ENCODE measurements at places on chromosomes 7 and 10. TPM values are rescaled to one million over a fixed set of nuclear protein-coding genes. Genes with fewer than 3 reads are reported as not detected.

DNA sequence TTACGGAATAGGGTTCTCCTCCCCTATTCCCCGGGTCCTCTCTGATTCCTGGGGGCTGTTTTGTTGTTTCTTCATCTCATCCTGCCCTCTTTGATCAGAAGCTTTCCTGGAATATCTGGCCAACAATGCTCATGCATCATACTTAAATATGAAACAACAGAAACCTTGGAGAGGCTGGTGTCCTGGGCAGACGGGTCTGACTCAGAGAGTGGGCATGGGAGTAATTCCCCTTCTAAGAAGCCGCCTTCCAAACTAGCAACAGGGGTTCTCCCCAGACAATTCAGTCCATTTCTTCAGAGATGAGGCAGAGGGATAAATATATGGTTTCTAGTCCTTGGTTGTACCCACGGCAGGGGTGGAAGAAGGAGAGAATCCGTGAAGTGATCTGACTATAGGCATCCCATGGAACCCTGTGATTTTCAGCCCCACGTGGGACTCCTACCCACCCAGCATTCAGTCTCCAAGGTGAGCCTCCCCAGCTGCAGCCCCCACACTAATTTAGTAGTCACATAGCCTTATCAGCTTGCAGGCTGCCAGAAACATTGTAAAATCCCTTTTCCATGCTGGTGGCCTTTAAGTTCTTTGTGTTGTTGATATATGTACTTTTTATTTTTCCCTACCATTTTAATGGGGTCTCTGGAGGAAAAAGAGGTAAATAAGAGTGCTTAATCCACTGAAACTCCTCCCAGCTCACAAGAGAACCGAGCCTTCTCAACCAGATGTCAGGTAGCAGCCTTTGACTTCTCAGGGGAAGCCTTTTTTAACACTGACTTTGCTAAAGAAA is 119.2 kb downstream of the SFMBT2 start:
- DNase-seq = no peak

DNA sequence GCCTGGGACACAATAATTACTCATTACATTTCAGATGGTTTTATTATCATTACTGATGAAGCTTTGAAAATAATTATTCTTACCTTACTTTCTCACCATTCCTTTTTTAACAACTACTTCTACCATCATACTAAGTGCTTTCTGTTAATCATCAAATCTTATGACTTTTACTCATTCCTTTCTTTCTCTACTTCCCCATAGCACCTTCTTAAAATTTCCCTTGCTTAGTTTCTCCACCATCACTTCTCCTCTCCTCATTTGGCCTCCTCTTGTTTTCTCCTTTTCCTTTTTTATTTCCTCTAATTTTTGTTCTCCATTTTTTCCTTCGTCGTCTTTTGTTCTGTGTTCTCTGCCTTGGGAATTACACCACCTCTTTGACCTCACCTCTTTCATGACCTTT is 303.2 kb upstream of the KAT6B start:
- DNase-seq = no peak

DNA sequence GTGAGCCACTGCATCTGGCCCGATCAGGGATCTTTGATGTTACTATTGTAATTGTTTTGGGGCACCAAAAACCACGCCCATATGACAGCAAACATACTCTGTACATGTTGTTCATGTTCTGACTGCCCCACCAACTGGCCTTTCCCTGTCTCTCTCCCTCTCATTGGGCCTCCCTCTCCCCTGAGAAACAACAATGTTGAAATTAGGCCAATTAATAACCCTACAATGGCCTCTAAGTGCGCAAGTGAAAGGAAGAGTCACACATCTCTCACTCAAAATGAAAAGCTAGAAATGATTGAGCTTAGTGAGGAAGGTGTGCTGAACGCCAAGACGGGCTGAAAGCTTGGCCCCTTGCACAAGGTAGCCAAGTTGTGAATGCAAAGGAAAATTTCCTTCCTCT is 50.3 kb upstream of the SDK1 start:
- DNase-seq = no peak

DNA sequence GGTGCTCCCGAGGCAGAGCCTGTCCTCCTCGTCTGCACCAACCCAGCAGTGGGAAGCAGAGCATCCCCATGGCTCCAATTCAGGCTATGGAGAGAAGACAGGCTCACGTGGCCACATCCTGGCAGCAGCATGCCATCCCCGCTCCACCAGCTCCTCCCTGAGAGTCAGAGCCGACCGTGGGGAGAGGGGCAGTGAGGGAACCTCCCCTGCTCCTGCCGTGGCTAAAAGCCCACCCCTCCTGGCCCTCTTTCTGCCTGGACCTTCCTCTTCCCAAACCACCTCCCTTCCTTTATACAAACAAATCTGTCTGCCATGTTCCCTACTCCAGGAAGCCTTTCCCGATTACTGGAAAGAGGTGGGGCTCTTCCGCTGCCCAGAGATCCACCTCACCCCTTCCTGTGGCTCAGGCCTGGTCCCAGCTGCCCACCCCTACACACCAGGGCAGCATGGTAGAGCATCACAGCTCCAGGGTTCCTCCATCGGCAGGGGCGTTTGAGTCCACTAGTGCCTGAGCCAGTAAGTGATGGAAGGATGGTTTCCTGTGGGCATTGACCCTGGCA is 10.8 kb upstream of the AQP1 start:
- no peak for DNase-seq

DNA sequence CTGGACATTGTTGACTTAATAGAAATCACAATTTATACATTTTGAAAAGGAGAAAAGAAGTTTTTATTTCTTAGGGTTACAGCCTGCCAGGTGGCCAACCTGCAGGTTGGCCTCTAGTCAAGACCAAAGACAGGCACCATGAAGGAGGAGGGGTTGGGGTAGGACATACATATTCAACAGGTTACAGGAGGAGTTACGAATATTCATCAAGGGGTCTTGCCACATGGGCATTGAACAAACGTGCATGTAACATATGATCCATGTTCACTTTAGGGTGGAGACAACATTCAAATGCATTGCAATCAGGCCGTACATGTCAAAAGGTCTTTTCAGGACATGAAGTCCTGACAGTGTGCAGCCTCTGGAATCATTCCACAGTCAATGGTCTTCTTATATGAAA is 246.2 kb upstream of the AKR1E2 start:
- no peak for DNase-seq

DNA sequence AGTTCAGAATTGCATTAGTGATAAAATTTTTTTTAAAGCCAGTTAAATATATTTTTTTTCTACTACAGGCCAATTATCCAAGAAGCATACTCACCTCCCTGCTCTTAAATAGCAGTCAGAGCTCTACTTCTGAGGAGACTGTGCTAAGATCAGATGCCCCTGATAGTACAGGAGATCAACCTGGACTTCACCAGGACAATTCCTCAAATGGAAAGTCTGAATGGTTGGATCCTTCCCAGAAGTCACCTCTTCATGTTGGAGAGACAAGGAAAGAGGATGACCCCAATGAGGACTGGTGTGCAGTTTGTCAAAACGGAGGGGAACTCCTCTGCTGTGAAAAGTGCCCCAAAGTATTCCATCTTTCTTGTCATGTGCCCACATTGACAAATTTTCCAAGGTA is 119.1 kb downstream of the TRIM24 start:
- no peak for DNase-seq

DNA sequence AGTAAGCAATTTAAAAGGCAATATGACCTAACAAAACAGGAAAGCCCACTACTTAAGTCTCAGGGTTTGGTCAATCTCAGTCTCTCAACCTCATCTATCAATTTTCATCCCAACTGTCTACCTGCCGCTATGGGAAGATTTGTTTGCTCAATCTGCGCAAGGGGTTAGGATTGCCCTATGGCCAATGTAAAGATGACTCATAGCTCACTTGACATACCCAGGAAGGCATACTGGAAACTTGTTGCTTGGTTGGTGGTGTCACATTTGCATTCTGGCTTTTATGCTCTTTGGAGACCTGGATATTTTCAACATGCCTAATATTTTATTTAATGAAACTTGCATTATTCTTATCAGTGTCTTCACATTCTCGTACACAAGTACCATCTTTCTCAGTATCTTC is 78.1 kb upstream of the TMEM196 start:
- DNase-seq = no peak

- DNase-seq = peak; percentile 92
Measured at GRCh38 chr7:134625550-134625949, 21.1 kb upstream of the BPGM start.

- no peak for DNase-seq
Measured at GRCh38 chr10:1706711-1707110, 30.6 kb downstream of the ADARB2 start.

- DNase-seq = no peak
Measured at GRCh38 chr10:93622942-93623341, 10.6 kb downstream of the PDE6C start.

DNA sequence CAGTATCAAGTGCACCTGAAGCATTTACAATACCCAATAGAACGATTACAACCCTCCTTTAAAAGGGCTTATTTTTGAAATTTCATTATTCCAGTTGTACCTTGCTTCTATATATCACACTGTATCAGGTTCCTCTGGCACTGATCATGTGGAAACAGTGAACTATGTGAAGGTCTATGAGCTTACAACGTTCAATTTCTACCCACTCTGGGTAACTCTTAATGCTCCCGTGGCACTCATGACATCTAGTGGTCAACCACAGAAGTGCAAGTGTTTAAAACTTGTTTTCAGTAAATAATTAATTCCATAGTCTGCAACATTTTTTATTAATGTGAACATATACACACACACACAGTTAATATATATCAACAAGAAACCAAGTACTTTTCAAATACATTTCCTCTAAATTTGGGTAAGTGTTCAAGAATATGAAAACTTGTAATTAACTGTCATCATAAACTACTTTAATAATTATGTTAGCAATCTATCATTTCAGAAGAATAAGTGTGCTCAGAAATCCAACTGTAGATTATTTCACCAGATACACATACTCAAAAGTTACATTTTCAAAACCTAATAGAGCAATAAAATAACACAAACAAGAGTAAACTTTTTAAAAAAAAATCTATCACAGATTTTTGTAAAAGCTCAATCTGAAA is 61.0 kb downstream of the MPP7 start:
- DNase-seq = peak; percentile 64

The CTAGE4 gene
- polyA plus RNA-seq = 1.0 TPM

The SYT15 gene
- 2.3 TPM for polyA plus RNA-seq

The MMRN2 gene
- 1.2 TPM for polyA plus RNA-seq

All from GM23248 (cell line).